NCI-H2081 treated with DMSO at 0.1 percent for 48 hours (cell line): ENCODE measurements at places on chromosomes 12 and 14.

- DNase-seq: no peak
Measured at GRCh38 chr12:228846-229200, 14.9 kb upstream of the SLC6A12 start.

- DNase-seq: no peak
Measured at GRCh38 chr14:68076451-68076850, 256.9 kb downstream of the RAD51B start.

- DNase-seq: no peak
Measured at GRCh38 chr12:46179693-46180452, 89.0 kb downstream of the SLC38A1 start.

- no peak for DNase-seq
Measured at GRCh38 chr12:57620936-57621496, 9.8 kb downstream of the ARHGEF25 start.

GRCh38 chr12:46669720-46670119, 156.1 kb downstream of the SLC38A4 start:
- DNase-seq: no peak

GRCh38 chr12:6696690-6697583, 3.7 kb downstream of the PIANP start:
- DNase-seq: no peak

DNA sequence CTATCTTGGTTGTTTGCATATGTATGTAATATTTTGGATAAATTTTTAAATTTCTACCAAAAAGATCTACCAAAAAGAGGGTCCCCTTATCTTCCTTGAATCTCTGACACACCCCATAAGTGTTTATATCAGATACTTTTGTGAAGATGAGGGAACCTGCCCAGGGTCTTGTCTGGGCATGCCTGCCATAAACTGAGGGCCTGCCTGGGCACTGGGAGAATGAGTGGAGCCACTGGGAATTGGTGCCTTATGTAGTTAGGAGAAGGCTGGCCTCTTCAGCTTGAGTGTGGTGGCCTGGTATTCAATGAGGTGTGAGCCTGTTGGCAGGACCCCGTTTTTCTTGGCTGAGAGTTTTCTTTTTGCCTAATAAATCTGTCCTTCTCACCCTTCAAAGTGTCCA, 46.5 kb downstream of the OR9K2 start:
- DNase-seq: no peak

GRCh38 chr12:94498073-94498472, 38.4 kb upstream of the CEP83 start:
- DNase-seq: no peak

GRCh38 chr14:104416383-104416782, 163.2 kb upstream of the C14orf180 start:
- no peak for DNase-seq

DNA sequence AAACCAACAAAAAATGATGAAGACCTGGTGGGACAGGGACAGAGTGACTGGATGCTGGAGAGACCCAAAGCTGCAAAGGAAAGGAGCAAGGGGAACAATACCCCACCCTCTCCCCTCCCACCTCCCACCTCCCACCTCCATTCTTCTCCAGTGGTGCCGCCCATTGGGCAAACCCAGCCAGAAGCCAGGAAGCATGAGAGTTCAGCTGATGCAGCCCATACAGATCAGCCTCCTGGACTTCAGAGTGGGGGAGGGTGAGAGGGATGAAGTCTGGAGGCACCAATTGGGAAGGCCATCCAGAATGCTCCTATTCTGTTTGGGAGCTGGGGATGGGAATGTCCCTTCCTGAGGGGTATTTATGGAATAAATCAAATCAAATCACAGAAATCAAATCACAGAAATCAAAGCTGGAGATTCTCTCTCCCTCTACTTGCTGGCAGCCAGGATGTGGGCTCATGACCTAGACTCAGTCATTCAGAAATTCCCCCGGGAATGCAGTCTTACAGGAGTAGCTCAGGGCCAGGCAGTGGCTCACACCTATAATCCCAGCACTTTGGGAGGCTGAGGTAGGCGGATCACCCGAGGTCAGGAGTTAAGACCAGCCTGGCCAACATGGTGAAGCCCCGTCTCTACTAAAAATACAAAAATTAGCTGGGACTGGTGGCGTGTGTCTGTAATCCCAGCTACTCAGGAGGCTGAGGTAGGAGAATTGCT, 31.1 kb downstream of the IRF2BPL start:
- DNase-seq: no peak

GRCh38 chr14:34322940-34323418, 139.1 kb downstream of the SPTSSA start:
- no peak for DNase-seq

DNA sequence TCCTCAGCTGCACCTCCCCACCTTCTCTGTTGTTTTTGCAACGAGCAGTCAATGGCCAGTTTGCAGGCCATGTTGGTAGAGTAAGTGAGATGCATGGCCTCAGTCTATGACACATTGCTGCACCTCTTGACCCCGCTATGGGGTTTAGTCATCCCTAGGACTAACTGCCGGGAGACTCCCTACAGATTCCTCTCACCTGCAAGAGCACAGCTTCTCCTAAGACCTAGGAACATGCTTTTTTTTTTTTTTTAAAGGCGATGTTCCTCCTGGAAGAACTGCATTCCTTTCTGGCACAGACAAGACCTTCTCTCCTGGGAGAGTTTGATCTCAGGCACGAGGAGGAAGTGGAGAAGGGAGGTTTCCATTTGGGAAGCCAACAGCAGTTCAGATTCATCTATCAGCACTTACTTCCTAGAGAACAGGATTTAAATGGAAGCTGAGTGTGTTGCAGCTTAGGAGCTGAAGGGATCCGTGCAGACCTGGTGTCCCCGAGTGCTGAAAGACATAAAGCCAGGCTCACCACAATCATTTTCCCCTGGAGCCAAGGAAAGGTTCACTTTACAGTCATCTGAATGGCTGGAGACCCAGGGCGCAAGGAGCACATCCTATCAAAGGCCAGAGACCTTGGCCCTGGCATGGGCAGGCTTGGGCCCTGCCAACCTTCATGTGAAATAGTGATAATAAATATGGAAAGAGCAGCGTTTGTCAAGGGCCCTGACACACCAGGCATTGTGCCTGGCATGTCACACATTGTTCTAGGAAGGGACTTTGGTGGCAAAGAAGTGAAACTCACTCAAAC, 104.1 kb downstream of the LGMN start:
- DNase-seq: no peak

- DNase-seq: no peak
Measured at GRCh38 chr12:98697209-98697608, 52.1 kb downstream of the APAF1 start.

GRCh38 chr12:76762601-76762980, 1.3 kb upstream of the ZDHHC17 start:
- no peak for DNase-seq

- DNase-seq: no peak
Measured at GRCh38 chr14:69666690-69667211, 55.4 kb downstream of the SUSD6 start.

DNA sequence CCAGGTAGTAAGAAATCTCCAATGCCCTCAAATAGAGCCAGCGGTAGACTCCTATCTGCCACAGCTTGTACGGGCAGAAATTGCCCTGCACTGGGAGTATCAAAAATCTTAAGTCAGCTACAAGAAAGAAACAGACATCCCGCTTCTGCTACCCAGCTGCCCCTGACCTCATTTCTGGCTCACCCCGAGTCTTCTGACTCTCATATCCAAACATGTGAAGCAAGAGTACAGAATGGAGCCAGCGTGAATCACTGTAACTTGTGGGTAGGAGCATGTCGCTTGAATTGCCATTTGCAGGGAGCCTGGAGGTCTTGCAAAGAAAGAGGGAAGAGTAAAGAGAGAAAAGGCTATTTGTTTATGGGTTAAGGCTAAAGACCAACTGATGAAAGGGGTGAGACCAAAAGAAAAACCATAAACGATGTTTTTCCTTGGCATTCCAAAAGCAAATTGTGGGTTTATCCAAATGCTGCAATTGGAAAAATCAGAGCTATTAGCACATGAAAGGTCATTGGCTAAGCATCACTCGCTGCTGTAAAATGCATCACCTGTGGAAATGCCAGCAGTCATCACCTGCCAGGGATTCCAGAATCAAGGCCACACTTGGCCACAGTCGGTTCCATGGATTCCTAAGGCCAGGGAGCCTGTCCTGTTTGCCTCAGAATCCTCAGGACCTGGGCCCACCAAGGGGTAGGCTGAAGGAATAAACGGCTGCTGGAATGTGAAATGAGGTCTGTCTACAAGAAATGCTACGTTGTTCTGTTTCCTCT, 86.6 kb downstream of the FOXN3 start:
- no peak for DNase-seq

- no peak for DNase-seq
Measured at GRCh38 chr14:95341564-95341963, 21.9 kb upstream of the CLMN start.

DNA sequence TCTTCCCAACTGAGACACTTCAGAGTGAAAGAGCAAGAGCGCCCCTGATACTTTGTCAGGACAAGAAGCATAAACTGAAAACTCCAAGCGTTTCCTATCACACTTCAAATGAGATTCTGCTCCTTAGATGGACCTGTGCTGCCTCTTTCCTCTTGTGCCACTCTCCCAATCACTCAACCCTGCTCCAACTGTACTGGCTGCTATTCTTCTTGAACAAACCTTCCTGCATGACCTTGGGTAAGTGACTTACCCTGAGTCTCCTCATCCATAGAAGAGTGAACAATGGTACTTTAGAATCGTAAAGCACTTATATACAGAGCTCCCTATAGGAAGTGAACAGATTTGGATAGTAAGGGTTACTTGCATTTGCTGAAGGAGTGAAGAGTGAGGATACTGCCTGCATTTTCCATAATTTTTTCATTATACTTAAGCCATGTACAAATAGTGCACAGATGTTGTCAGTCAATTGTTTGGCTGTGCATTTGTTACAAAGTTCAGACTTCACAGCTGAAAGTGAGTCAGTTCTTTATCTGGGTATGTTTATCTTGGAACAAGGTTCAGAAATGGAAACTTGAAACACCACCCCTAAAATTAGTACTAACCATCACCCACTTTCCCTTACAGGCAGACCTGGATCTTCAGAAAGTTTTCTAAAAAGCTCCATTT, 10.8 kb downstream of the MTERF2 start:
- no peak for DNase-seq

DNA sequence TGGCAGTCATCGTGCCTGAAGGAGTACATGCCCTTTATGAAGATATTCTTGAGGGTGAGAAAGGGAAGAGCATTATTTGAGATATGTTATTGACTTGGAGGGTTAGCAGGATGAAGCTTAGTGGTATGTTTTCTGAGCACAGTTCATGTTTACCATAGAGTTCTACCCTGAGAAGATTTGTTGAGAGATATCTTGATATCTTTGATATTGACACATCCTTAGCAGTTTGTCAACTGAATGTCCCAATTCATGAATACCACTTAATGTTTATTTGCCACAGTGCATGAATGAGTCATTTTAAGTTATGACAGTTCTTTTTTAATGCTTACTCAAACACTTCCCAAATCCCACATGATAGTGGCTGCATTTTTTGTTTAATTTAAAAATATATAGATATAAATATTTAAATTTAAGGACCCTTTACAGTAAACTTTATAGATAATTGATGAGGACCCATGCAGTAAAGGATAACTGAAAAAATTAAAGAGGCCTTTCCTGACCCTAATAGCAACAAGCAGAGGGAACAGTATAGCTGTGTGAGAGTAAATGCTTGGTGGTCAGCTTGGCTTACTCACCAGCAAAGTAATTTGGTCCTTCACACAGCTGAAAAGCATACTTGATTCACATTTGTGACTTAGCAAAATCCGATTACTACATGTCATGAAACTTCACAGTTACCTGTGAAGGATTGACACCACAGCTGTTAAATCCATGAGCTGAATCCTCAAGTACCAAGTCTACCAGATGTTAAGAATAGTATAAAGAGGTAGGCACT, 25.8 kb downstream of the SLC39A9 start:
- no peak for DNase-seq

- no peak for DNase-seq
Measured at GRCh38 chr12:26327975-26328644, 132.7 kb downstream of the SSPN start.

GRCh38 chr12:112676507-112676906, 115.0 kb upstream of the RPH3A start:
- DNase-seq: no peak

- DNase-seq: no peak
Measured at GRCh38 chr12:67595365-67595764, 53.2 kb upstream of the DYRK2 start.

- DNase-seq: no peak
Measured at GRCh38 chr12:113120670-113121370, 14.7 kb downstream of the RASAL1 start.

- DNase-seq: no peak
Measured at GRCh38 chr14:68630611-68631393, 162.1 kb downstream of the ZFP36L1 start.

DNA sequence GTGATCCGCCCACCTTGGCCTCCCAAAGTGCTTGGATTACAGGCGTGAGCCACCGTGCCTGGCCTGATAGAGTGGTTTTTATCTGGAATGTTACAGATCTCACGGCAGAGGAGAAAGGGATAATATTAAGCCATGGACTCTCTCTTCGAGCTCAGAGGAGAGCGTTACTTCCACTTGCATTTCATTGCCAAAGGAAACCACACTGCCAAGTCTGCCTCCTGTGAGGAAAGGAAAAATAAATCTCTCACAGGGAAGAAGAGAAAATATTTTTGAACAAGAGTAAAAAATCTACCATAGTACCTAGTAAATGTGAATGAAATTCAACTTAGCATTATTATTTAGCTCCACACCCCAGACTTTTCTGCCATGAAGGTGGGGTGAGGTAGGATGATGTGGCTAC, 319.2 kb upstream of the PRICKLE1 start:
- DNase-seq: no peak

DNA sequence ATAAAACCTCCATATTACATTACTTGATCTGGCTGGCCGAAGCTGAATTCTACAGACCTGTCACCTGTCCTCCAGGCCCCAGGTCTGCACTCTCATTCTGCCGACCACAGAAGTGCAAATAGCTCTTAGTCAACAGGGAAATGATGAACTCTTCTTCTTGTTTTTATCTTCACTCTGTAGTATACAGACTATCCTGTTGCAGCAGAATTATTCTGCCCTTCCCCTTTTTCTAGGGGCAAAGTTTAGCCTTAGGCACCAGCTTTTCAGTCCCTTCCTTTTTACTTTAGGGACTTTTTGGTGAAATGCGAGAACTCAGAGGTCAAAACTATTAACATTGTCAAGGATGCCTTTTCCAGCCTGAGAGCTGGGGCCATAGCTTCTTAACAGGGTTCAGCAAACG, 229.6 kb upstream of the EGLN3 start:
- no peak for DNase-seq

DNA sequence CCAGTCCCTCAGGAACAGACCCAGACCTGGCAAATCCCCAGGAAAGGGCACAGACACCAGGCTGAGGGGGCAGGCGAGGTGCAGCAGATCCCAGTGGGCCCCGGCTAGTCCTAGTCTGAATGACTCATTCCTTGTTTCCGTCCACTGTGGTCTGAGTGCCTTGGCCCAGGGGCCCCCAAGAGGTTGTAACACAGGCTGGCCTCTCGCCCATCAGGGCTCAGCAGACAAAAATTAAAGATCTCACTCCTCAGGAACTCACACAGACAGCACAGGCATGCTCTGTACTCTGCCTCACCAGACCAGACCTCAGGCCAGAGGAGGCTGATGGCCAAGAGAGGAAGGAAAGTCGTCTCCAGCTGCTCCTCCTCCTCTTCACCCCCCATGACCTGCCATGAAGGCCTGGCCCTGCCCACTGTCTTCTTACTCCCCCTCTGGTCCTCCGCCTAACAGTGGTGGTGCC, 7.7 kb upstream of the LTBP2 start:
- no peak for DNase-seq
